ENCODE measurements at places on chromosomes 11 and 22.

- DNase-seq, result no peak
Observed at GRCh38 chr11:122676638-122677037, 21.1 kb downstream of the UBASH3B start.

DNA sequence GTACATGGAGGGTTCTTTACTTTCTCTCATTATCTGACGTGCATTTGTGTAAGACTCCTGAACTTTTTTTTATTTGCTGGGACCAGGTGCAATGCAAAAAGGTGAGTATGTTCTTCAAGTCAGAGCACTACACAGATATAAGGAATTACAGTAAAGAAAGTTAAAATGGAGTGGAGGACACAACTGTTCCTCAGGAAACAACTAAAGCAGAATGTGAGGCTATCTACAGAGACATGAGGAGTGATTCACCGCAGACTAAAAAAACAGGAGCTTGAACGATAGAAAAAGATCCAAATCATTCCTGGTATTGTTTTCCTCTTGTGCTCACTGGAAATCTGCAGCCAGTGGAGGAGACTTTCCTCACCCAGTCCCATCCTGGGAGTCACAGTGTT, 106.2 kb downstream of the ABTB2 start:
- peak; percentile 39 for DNase-seq

DNA sequence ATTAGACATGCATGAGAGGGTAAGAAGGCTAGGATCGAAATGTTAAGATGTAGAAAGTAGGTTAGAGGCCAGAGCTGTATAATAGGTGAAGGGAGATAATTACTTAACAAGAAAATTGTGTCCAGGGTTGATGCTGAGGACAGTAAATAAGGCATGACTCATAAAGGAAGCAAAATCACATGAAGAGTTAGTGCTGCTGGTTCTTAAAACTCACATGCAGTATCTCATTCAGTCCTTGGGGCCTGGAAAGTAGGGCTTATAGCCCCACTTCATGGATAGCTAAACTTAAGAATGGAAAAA, 130.2 kb downstream of the NCAM1 start:
- no peak for DNase-seq

GRCh38 chr11:64095273-64095817, 59.6 kb downstream of the FLRT1 start:
- no peak for DNase-seq

DNA sequence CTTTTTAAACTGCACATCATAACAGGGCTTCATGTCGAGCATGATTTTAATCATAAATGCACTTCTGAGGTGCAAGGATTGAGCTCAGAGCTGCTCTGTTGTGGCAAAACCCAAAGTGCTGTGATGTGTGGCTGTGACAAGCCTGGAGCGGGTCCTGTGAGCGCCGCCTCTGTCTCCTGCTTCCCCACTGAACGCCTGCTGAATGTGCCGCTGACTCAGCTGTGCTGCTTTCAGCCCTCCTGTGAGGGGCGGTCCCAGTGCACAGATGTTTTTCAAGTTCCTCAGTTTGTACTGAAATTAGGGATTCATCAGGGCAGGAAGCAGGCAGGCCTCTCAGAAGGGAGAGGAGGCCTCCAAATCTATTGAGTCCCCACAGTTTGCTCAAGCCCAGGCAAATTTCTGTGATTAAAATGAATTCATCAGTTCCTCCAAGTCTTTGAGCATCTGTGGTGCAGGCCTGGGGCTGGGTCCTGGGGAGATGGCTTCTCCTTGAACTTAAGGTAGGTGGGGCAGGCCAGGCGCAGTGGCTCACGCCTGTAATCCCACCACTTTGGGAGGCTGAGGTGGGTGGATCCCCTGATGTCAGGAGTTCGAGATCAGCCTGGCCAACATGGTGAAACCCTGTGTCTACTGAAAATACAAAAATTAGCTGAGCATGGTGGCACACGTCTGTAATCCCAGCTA, 3.0 kb upstream of the GTSE1 start:
- DNase-seq, result no peak

- no peak for DNase-seq
Observed at GRCh38 chr11:107683061-107683460, 28.8 kb downstream of the SLN start.

DNA sequence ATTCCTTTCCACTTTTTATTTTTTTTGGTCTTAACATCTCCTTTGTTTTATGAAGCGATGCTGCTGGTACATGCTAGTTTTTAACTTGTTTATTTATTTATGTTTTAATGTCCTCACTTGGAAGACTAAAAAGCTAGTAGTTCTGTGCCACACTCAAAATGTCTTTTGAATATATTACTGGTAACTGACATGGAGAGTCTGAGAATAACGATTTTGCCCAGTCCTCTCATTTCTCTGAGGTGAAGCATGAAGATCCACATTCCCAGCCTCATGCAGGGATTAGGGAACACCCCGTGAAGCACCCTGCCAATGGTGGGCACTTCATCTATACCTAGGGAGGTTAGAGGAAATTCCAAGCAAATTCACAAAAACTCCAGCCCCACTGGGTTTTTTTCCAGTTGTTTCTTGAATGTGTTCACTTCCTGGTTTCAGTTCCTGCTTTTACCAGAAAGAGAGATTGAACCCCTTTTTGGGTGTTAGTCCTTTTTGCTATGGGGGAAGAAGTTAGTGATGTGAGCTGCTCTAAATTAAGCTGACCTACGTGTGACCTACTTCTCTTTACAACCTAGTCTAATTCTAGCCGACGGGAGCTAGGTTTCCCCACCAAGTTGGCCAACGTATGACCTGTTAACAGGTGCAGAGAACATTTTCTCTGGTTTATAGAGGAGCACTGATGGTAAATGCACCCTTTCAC, 106.1 kb downstream of the SLC1A2 start:
- DNase-seq, result no peak

DNA sequence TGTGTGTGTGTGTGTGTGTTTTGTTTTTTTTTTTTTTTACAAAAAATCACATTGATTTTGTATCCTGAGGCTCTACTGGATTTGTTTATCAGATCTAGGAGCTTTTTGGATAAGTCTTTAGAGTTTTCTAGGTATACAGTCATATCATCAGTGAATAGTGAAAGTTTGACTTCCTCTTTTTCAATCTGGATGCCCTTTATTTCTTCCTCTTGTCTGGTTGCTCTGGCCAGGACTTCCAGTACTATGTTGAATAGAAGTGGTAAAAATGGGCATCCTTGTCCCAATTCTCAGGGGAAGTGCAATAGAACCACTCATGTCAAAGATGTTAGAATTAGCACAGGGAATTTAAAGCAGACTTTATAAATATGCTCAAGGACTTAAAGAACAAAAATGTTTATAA, 32.6 kb upstream of the PRDM11 start:
- no peak for DNase-seq

- DNase-seq, result no peak
Observed at GRCh38 chr11:26326793-26327400, 5.0 kb upstream of the ANO3 start.

GRCh38 chr11:16611926-16612565, 126.4 kb upstream of the C11orf58 start:
- peak; percentile 24 for DNase-seq

DNA sequence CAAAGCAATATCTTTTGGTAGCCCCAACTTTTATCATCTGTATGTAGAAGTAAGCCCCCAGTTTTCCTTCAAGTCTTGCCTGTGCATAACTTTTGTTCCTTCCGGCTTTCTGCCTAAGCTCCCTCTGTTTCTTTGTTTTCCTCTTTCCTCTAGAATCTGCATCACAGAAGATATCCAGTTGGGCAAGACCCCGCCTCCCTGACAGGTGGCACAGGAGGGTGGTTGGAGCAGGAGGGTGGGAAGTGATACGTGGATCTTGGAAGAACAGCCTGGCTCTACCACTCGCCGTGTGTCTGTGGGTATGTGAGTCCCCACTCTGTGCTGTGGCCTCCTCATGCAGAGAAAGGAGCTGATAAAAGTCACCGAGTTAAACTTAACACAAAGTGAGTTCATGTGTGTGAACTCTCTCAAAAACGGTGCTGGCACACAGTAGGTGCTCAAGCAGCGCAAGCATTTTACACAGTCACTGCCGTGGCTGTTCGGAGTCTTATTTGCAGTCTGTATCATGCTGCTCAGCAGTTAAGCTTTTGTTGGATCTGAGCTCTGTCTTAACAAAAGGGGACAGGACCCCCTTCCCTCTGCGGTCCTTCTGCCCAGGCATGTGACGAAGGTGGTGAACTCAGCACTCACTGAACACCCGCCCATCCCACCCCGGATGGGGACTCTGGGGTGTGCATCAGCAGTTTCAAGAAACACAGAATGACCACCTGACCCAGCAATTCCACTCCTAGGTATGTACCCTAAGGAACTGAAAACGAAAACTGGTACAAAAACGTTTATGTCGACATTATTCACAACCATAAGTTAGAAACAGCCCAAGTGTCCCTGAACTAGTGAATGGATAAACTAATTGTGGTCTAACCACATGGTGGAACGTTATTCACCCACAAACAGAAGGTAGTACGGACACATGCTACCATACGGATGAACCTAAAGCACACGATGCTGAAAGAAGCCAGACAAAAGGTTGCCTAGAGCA, 249.1 kb downstream of the CTTN start:
- no peak for DNase-seq

DNA sequence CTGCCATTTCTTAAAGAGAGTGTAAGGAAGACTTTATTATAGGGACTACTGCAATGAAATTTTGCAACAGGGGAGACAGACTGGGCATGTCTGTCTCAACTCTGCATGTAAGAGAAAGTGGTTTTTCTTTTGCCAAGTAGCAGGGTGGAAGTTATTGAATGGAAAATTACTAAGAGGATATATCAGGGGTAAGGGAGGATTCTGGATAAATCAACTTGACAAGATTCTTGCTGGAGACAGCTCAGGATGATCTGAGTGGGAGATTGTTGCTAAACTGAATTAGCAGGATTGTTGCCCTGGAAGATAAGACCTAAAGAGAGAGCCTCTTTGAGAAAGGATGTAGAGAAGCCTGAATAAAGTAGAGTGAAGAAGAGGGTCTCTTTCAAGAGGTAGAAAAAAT, 145.8 kb downstream of the LUZP2 start:
- DNase-seq, result no peak

DNA sequence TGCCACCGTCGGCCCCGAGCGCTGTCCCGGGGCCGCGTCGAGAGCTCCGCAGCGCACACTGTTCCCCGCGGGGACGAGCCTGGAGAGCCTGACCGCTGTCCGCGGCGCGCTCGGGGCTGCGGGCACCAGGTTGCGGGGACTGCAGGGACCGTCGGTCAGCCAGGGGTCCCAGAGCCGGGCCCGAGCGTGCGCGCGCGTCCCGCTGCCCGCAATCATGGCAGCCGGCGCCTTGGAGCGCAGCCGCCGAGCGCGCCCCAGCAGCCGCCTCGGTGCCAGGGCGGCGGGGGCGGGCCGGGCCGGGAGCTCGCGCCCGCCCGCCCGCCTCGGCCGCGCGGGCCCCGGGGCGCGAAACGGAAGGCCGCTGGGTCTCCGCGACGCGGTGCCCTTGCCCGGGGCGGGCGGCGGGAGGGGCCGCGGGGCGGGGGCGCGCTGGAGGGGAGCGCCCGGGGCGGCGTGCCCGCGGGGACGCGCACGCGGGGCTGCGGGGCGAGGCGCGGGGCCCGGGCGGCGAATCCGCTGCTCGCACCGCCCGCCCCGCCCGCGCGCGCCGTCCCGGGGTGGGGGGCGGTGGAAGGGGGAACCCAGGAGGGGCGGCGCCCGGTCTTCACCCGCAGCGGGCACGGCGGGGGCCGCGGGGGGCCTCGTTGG, 79.4 kb upstream of the PPARA start:
- no peak for DNase-seq

- no peak for DNase-seq
Observed at GRCh38 chr11:126231725-126232459, 20.3 kb downstream of the FAM118B start.

GRCh38 chr11:45141171-45141570, 5.3 kb upstream of the PRDM11 start:
- DNase-seq, result no peak
